ENCODE measurements at places on chromosomes 16 and 17. TPM values are rescaled to one million over a fixed set of nuclear protein-coding genes. Genes with fewer than 3 reads are reported as not detected.
A peak's percentile ranks its signal among the peaks of the same experiment; 100 is the strongest.

GRCh38 chr16:88857728-88858339 is 907 bp downstream of the TRAPPC2L start:
- peak; percentile 53 for ATAC-seq

USP36 gene
- total RNA-seq, result 26.4 TPM

ETV4 gene
- 5.7 TPM for total RNA-seq

DNA sequence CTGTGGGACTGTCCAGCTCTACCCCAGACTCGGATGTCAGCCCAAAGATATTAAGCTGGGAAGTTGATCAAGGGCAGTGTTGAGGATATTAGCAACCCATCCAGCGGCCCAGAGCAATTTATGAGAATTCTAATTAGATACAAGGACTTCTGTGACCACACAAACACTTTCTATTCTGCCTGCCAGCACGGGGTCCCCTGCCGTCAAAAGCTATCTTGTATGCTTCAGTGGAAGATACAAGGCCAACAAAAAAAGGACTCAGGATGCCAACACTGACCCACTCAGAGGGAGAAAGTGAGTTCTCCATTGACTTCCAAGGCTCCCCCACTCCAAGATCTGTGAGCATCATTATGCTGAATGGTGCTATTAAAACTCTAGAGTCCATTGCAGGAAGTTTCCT is 390.7 kb downstream of the GRIN2A start:
- ATAC-seq, result no peak
